GM18507 (cell line): ENCODE measurements at places on chromosomes 7 and 10.

- DNase-seq = peak; percentile 11
These were observed 42.3 kb downstream of the NOC3L start for GRCh38 chr10:94320285-94320914.

GRCh38 chr7:16758631-16759611 is 5.4 kb downstream of the TSPAN13 start:
- no peak for DNase-seq

- peak; percentile 58 for DNase-seq
These were observed 20.2 kb upstream of the BAIAP2L1 start for GRCh38 chr7:98420966-98421612.

DNA sequence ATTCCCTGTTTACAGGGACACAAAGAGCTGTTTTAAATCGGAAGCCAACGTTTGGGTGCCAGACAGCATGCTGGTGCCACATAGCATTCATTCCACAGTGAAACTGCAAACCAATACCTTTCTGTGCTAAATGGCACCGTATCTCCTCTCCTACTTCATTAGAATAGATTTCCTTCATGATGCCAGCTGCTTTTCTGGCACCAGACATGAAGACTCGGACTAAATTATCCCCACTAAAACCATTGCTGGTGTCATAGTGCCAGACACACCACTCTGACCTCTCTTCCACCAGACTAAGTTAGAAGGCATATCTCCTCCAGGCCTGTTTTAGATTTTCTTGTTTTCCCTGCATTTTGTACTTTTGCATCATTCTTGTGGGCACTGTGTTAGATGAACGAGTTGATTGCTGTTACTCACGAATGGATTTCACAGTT is 155.1 kb downstream of the ETV1 start:
- no peak for DNase-seq

- DNase-seq = no peak
These were observed 124.6 kb upstream of the RSU1 start for GRCh38 chr10:16941870-16942269.

- DNase-seq = no peak
These were observed 293.1 kb downstream of the C7orf25 start for GRCh38 chr7:42618651-42619360.

DNA sequence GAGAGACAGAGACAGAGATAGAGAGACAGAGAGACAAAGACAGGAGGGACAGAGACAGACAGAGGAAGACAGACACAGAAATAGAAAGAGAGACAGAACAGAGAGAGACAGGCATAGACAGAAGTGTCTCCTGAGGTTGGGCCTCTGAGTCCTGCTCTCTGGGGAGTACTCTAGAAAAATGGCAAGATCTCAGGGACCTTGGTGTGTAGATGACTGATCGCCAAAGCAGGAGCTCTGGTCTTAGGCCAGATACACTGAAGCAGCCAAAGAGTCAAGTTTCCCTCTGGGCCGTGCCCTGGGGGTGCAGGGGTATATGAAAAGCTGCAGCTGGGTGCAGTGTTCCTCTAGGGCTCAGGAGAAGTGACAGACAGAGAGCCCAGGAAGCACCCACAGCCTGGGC is 176.6 kb upstream of the TNS3 start:
- DNase-seq = no peak

- DNase-seq = no peak
These were observed 2.6 kb downstream of the CREM start for GRCh38 chr10:35129185-35129674.

DNA sequence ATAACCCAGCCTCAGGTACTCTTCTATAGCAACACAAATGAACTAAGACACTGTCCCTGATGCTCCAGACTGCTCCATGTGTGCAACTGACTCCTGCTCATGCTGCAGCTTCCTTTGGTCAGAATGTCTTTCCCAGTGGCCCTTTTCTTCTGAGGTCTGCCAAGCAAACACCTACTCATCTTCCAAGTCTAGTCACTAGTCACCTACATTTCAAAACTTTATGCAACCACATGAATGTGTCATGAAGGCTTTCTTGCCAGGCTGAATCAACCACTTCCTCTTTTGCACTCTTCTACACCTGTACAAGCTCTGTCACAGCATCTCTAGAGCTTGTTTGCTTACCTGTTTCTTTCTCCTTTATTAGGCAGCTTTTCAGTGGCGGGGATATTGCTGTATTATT is 75.8 kb downstream of the LSMEM1 start:
- no peak for DNase-seq

- no peak for DNase-seq
These were observed 578.3 kb downstream of the ETV1 start for GRCh38 chr7:13411151-13411550.

GRCh38 chr7:146176860-146177259 is 60.3 kb downstream of the CNTNAP2 start:
- DNase-seq = no peak
